ENCODE measurements at places on chromosomes 12 and 14. TPM values are rescaled to one million over a fixed set of nuclear protein-coding genes. Genes with fewer than 3 reads are reported as not detected.

Gene CNTN1
- not detected for total RNA-seq

Gene PCBP2
- total RNA-seq: 919 TPM

Gene CLEC9A
- total RNA-seq: not detected

Gene EMP1
- total RNA-seq: 35.6 TPM

Gene ADGRD1
- total RNA-seq: not detected

Gene TNFAIP2
- total RNA-seq: 0.48 TPM

Gene INSM2
- total RNA-seq: not detected

Gene TMEM179
- not detected for total RNA-seq

Gene FOXA1
- total RNA-seq: not detected

Gene WNT1
- total RNA-seq: 0.72 TPM

Gene ADCY6
- not detected for total RNA-seq

Gene RND1
- 1.2 TPM for total RNA-seq

Gene ADCY4
- 4.5 TPM for total RNA-seq

Measured in activated naive CD4-positive, alpha-beta T cell treated with anti-CD3 and anti-CD28 coated beads, Interleukin-2, amount 10 ng/mL, durations not matched to agents 5 hours and 36 hours (primary cell).